ENCODE measurements at places on chromosomes 5 and 9.

DNA sequence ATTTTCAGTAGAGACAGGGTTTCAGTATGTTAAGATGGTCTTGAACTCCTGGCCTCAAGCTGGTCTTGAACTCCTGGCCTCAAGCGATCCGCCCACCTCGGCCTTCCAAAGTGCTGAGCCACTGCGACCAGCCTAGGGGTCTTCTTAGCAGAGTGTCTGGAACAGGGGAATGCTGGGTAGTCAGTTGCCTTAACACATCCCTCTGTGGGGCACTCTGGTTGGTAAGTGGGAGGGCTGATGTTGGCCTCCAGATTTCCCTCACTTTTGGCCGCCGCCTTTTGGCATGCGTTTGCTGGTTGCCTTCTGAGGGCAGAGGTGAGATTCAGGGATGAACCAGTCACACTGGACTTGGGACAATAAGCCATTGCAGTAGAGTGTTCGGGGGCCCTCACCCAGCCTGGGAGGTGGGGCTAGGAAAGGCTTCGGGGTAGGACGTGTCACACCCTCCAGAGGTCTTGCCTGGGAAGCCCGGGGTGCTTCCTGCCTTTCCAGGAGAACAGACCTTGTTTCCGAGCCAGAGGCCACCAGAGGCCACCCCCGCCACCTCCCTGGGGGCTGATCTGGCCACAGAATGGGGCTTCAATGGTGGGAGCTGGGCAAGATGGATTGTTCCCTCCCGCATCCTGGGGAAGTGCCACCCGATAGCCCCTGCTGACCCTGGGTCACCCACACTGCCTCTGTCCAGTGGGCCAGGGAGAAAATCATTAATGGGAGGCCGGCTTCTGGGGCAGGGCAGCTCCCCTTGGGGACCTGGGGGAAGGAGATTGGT, 13.3 kb downstream of the FGF18 start:
- DNase-seq: no peak

DNA sequence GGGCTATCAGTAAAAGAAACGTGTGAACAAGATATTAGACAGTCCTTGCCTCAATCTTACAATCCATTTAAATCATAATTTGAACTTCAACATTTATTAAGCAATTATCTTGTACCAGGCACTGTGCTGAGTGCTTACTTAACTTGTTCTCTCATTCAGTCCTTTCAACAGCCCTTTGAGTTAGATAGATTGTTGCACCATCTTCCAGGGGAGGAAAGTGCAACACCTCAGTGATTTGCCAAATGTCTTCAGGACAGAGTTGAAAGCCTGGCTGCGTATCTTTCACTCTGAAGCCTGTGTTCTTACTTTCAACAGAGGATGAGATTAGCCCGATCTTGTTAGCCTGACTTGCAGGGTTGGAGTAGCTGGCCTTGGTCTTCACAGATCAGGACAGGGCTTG, 34.2 kb upstream of the SUB1 start:
- DNase-seq: no peak

DNA sequence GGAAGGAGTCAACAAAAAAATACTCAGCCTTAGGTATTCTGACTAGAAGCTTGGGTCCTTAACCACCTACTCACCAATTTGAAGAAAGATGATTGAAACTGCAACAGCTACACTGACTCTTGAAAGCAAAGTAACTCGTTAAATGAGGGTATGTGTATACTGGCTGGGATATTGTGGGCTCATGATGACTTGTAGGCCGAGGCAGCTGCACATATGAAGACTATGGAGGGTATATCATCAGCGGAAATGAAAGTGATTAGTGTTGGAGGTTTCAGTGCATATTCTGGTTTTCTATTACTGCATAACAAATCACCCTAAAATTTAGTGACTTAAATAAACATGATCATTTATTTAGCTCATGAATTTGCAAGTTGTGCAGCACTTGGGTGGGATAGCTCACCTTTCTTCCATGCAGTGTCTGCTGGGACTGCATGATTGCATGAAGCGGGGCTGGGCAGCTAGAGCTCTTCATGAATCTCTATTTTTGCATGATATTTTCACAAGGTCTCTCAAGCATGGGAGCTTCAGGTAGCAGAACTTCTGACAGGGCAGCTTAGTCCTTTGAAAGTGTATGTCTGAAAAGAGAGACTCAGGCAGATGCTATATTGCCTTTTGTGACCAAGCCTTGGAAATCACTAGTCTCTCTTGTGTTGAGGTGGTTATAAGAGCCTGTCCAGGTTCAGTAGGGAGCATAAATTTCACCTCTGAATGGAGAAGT, 96.1 kb upstream of the CDKN2B start:
- no peak for DNase-seq

GRCh38 chr5:34570143-34570542, 86.0 kb upstream of the RAI14 start:
- no peak for DNase-seq

DNA sequence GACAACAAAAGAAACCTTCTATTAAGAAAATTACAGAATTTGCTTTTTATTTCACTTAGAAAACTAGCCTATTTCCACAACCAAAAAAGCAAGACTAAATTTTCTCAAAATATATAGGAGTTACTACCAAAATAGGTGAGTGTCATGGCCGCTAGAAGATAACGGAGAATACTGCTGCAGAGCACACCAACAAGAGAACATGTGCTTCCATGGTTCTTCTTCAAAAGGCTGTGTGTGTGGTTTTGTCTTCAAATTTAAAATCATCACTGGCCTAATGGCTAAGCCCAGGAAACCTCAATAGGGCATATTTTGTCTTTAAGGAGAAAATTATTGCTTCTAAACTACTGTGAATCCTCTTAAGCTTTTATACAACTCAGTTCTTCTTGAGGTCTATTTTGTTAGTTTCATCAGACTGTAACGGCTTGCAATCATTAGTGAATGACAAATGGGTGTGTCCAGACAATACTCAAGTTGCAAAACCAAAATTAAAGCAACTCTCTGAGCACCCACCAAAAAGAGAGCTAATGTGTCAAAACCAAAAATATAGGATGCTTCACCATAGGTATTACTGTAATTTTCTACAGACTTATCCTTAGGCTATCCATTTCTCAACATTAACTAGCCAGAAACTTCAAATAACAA, 3.3 kb downstream of the SETX start:
- no peak for DNase-seq

DNA sequence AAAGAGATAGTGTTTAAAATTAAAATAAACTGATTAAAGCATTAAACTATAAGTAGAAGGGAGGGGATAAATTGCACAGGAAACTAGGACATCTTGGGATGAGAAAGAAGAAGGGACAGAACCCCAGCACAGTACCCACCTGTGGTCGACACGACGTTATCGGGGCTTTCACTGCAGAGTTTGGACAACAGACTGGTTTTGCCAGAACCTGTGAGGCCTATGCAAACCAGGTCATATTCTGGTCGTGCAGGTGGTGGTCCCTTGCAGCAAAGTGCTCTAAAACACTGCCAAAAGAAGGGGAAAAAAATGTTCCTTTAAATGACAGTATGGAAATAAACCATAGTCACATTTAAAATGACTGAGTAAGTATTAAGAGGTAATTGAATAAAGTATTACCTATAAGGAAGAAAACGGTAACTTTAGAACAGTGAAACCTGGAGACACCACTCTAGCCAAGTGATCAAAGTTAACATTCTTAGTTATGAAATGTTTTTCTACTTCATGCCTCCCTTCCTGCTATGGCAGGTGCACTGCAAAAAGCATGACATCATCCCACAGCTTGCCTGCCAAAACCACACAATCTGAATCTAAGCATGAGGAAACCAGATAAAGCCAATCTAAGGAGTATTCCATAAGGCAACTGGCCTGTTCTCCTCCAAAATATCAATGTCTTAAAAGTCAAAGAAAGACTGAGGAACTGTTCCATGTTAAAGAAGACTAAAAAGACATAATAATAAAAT, 138.6 kb downstream of the ARL15 start:
- DNase-seq: no peak

GRCh38 chr5:171743436-171744076, 42.1 kb upstream of the SMIM23 start:
- no peak for DNase-seq

GRCh38 chr9:132769906-132770769, 99.9 kb downstream of the GTF3C4 start:
- peak; percentile 26 for DNase-seq

- no peak for DNase-seq
These were observed 3.5 kb downstream of the SLC34A3 start for GRCh38 chr9:137234055-137234697.

- DNase-seq: no peak
These were observed 30.2 kb upstream of the WWC1 start for GRCh38 chr5:168261227-168261571.
